ENCODE measurements at places on chromosomes 3 and 15. TPM values are rescaled to one million over a fixed set of nuclear protein-coding genes. Genes with fewer than 3 reads are reported as not detected.

Gene APOD
- total RNA-seq, result 11.7 TPM

Gene DUOXA2
- total RNA-seq, result 0.42 TPM

Gene COL8A1
- total RNA-seq, result 21.1 TPM

Gene PLA2G4E
- total RNA-seq, result not detected
